ENCODE measurements at places on chromosomes 2 and 18.

GRCh38 chr2:200314976-200315567 is 8.6 kb downstream of the SPATS2L start:
- no peak for DNase-seq

DNA sequence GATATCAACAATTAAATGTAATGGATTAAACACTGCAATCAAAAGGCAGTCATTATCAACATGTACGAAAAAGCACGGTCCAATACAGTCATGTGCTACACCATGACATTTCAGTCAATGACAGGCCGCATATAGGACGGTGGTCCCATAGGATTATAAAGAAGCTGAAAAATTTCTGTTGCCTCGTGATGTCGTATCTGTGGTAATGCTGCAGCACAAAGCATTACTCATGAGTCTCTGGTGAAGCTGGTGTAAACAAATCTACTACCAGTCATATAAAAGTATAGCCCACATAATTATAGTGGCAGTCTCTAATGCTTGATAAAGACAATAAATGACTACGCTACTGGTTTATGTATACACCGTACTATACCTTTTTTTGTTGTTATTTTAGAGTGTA is 58.4 kb downstream of the RABL2A start:
- DNase-seq = no peak

DNA sequence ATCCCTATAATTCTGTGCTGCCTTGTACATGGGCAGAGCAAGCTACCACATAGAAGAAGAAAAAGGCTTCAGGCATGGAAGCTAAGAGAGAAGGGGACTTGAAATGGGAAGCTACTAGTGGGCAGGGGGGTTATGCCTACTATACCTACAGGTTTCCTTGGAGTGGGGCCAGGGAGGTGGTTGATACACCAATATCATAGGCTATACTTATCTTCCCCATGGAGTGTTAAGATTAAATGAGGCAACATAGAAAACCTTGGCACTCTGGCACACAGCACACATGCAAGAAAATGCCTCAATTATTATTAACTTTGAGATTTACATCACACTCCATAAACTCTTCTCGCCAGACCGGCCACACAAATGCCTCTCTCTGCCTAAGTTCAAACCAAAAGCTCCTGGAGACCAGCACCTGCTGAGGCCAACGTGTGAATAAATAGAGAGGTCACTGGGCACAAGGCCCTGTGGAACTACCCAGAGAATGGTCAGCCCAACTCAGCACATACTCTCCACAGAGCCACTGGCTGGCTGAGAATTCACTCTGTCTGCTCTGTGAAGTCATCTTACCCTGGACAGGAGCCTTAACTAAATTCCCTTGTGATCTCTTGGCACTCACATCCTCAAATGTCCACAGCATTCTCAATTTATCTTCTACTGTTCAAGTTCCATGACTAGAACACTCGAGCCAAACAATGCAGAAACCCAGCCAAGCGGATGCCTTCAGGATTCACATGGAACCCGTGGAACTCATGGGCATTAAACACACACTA is 498.7 kb downstream of the BCL11A start:
- no peak for DNase-seq

DNA sequence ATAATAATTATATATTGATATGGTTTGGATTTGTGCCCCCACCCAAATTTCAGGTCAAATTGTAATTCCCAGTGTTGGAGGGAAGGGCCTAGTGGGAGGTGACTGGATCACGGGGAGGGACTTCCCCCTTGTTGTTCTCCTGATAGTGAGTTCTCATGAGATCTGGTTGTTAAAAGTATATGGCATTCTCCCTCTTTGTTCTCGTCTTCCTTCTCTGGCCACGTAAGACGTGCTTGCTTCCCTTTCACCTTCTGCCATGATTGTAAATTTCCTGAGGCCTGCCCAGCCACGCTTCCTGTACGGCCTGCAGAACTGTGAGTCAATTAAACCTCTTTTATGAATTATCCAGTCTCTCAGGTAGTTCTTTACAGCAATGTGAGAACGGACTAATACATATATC is 88.3 kb downstream of the ROCK2 start:
- no peak for DNase-seq

GRCh38 chr2:208406474-208407451 is at the start of gene PTH2R:
PTH2R (plus strand) TSS chr2:208406792; CDS start chr2:208407044, 252 bp downstream.
- DNase-seq = no peak

DNA sequence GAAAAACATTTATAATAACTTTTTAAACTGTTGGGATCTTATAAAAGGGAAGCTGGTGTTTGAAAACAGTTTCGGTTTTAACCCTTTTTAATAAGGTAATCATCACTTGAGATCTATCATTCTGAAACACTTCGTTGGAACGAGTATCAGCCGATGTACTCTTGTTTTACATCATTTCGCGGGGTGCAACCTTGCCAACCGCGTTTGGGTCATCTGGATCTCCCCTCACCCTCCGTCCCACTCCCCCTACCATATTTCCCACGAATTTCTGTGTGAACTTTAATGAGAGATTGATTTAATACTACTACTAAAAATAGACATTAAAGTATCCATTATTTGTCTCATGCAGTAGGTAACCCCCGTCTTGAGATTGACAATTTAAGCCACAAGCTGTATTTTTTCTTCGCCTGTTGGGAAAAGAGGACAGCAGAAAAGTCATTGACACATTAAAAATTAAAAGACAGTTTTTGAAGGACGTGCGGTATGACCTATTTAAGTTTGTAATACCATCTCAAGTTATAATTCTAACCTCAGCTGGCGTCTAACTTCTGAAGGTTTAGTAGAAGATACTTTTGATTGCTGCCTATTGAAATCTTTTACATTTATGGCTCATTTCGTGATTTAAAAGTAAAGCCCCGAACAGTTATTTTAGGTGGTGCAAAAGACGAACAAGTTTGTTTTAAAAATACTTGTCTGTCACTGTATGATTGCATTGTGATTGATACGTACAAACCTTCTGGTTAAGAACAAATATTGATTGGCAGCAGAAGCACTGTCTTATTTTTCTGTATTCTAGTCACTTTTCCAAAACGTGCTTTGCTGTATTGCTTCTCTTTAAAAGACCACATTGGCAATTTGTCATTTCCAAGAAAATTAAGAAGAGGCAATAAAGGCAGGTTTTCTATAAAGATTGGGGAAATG is 1.5 kb downstream of the CREB1 start:
- no peak for DNase-seq

- no peak for DNase-seq
These were observed 638.1 kb downstream of the ERBB4 start for GRCh38 chr2:211900518-211900917.

DNA sequence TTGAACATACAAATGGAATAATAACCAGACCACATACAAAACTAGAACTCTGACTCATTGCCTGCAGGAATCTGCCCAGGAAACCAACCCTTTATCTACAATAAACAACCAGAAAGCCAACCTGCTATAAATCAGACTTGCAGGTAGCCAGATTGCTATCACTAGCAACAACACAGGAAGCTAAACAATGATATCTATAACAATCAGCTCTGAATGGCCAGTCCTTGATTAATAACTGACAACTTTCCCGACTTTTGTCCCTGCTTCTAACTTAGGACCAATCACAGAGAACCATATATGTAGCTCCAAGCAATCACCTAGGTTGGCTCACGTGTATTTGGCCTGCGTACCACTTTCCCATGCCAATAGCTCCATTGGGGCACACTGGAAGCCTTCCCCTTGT is 470.8 kb downstream of the RIT2 start:
- DNase-seq = no peak

GRCh38 chr2:229654437-229654836 is 59.9 kb downstream of the DNER start:
- DNase-seq = no peak

GRCh38 chr2:39476524-39476923 is 39.4 kb upstream of the MAP4K3 start:
- DNase-seq = no peak

DNA sequence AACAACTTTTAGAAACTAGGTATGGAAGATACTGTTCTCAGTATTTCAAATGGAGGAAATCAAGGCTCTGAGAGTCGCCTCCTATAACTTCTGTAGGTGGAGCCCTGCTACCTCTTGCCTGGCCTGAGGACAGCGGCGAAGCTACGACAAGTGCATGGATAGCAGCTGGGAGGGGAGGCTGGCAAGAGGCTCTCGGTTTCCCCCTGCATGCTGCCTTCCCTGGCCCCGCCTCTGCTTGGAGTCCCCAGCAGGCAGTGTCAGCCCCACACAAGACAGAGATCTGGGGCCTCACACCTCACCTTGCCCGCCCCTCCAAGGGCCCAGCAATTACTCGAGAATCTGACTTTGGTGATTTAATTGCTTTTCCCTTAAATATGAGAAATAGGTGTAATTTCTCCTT is 107.6 kb upstream of the POU3F3 start:
- no peak for DNase-seq

GRCh38 chr2:232942831-232943230 is 70.2 kb downstream of the NGEF start:
- DNase-seq = no peak

GRCh38 chr2:167293172-167293781 is 405.0 kb downstream of the XIRP2 start:
- no peak for DNase-seq

- no peak for DNase-seq
These were observed 183.9 kb upstream of the FIGN start for GRCh38 chr2:163919717-163920116.

DNA sequence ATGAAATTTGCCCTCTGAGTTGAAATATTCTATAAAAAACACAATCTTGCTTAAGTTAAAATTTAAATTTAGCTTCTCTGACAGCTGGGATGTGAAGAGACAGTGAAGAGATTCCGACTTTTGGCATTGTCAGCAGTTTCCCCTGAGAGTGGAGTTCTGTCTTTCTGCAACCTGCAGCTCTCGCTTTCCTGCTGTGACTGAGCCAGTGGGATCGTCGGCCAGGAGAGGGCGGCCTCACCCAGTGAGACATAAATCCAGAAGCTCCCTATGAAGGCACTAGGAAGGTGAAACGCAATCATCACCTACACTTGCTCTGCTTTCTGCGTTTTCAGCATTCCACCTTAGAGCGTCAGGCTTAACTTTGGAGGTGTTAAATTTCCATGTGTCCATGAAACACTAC is 75.4 kb upstream of the HNMT start:
- DNase-seq = no peak

GRCh38 chr2:119647440-119648169 is 31.4 kb upstream of the TMEM177 start:
- DNase-seq = no peak

GRCh38 chr2:109527079-109527478 is 86.7 kb downstream of the SEPTIN10 start:
- no peak for DNase-seq

GRCh38 chr2:1060372-1060771 is 109.7 kb downstream of the SNTG2 start:
- no peak for DNase-seq

DNA sequence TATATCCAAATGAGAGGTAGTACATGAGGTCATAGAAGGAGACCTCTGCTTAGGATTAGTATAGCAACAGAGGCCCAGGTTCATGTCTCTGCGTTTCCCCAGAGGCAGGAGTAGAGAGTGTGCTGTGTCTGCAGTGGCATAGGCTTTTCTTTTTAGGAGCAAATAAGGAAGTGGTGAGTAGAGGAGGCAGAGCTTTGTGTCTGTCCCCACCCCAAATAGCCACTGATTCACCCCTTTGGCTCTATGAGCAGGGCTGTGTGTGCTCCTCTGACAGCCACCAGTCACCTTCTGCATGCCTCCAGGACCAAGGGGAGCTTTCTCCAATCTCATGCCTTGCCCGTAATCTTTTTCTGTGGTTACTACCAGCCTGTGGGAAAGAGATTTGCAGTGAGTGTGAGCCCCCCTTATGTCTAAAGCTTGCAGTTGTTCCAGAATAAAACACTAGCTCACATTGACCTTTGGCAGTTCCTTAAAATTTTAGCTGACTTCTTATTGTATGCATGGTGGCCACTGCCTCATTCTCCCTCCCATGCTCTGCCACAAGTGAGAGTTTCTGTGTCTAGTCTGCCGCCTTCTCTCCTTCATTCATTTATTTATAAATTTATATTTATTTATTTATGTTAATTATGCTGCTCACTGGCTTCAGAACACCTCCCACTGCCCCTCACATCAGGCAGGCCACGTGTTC is 23.5 kb upstream of the ELAC1 start:
- DNase-seq = no peak

DNA sequence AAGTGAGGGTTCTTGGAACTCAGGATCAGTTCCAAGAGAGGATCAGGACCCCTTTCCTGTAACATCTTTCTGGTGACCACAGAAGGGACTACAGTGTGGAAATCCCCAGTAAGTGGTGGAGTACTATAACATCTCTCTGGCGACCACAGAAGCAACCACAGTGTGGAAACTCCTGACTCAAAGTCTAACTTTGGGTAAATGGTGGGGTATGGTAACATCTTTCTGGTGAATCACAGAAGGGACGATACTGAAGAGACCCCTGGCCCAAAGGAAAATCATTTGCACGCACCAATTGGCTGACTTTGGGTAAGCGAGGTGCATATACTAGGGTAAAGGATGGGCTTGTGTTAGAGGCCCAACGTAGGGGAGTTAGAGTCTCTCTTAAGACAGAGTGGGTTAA is 56.3 kb upstream of the GULP1 start:
- no peak for DNase-seq

DNA sequence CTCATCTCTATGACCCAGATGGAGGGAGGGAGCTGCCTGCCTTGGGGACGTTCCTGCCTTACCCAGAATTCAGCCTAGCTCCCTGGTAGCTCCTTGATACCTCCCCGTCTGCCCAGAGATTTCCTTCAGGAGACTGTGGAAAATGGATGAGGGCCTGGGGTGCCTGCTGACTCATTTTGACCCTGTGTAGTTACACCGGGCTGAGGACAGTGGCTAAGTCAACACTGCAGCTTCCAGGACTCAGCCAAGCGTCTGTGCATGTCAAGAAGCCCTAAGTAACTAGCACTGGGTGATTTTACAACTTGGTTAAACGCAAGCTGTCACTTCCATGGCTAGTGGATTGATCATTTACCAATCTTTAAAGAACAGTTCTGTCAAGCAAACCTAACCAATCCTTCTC is 23.3 kb upstream of the EPAS1 start:
- no peak for DNase-seq

DNA sequence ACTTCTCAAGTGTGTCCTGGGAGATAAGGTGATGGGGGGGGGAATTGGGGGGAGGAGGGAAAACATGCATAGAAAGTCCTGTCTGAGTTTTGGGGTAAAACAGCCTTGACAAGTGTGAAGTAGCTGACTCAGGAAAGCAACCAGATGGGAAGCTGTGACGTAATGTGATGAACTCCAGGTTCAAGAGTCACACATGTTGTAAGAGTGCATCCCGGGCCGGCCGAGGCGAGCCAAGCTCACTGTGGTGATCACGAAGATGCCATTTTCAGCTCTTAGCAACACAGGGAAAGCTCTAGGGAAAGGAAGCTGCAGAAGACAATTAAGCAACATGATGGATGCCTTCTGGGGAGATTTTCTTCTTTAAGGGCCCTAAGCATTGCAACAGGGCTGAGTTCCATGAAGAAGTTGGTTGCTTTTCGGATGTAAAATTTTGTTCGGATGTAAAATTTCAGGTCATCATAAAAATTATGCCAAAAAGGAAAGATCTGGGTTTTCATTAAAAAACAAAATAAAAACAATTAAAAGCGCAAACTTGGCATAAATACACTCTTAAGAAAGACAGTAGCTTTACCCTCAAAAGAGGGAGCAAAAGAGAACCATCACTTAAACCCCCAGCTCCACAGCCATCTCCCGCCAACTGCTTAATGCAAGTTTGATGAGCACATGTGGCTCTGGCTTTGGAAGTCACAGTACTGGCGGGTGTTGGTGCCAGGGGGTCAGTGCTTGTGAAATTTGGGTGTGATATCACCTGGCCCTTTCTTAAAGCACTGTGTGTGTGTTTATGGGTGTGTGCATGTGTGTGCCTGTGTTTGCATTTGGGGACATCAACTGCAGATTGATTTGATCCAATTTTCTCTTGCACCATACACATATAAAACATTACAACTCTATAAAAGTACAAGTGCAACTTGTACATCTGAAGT is 19.1 kb downstream of the SERTAD2 start:
- DNase-seq = no peak

Data from D721Med (cell line).